Left lung (tissue), 14 donors: ENCODE measurements at places on chromosomes 2 and 18. TPM values are rescaled to one million over a fixed set of nuclear protein-coding genes. Genes with fewer than 3 reads are reported as not detected.

- no peaks in the 10 kb centered on the region for H3K36me3 ChIP-seq
- no peak overlapping the region for H3K27ac ChIP-seq
- no peak overlapping the region for H3K4me3 ChIP-seq
- H3K27me3 ChIP-seq: no peaks in the 10 kb centered on the region
- no peak for DNase-seq
Observed at GRCh38 chr18:3340682-3341097, 78.8 kb downstream of the MYL12B start.

The RNU2-63P gene
- not detected for total RNA-seq

DNA sequence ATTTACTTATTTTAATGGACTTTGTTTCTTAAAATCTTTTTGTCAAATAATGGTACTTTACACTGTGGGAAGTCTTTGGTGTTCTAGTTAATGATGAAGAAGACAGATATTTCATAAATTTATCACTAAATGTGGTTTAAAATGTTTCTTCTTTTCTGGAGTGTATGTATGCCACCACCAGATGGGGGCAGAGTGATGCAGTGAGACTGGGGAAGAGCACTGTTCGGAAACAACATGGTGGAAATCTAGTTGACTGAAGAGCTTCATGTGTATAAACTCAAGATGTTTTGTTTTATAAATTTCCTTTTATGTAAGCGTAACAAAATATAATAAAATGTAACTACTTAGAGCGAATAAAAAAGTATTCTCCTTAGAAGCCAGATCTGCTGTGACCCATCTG is 195.1 kb downstream of the KCNE4 start:
- H3K4me3 ChIP-seq: no peak overlapping the region
- no peaks in the 10 kb centered on the region for H3K36me3 ChIP-seq
- no peaks in the 10 kb centered on the region for H3K4me1 ChIP-seq
- H3K27ac ChIP-seq: no peak overlapping the region

GRCh38 chr18:24033641-24034412 is 19.3 kb downstream of the TTC39C start:
- no peak overlapping the region for H3K4me3 ChIP-seq
- no peak overlapping the region for H3K27ac ChIP-seq
- no peaks in the 10 kb centered on the region for H3K27me3 ChIP-seq

DNA sequence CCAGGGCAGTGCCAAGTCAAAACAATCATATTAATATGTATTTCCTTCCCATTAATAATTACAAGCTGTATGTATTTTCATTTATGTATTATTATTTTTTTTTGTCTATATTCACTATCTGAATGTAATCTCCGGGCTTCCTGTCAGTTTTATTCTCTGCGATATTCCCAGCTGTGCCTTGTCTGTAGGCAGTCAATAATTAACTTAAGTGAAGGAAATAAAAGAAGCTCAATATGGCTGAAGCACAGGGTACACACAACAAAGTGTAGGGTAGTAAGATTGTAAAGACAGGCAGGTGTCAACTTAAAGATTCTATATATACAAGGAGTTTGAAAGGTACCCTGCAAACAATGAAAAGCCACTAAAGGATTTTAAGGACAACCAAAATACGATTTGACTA is 122.9 kb downstream of the ROCK1 start:
- DNase-seq: no peak
- no peaks in the 10 kb centered on the region for H3K27me3 ChIP-seq
- peaks cover 96% of the 10 kb centered on the region for H3K36me3 ChIP-seq
- no peak overlapping the region for H3K4me3 ChIP-seq
- H3K4me1 ChIP-seq: no peaks in the 10 kb centered on the region

DNA sequence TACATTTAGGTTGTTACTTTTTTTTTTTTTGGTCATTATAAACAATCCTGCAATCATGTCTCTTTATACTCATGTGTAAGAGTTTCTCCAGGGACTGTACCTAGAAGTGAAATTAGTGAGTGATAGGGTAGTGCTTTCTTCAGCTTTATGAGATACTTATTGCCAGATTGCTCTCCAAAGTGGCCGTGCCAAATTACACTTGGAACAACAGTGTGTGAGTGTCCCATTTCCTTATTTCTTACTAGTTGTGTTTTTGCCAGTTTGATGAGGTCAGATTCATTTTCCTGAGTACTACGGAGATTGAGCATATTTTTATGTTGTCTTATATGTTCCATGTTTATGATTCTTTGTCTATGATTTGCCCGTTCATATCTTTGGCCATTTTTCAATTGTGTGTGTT is 39.2 kb downstream of the GALNT1 start:
- DNase-seq: no peak
- H3K27me3 ChIP-seq: no peaks in the 10 kb centered on the region
- no peaks in the 10 kb centered on the region for H3K4me1 ChIP-seq
- H3K27ac ChIP-seq: no peak overlapping the region
- no peaks in the 10 kb centered on the region for H3K36me3 ChIP-seq

The HS1BP3 gene
- total RNA-seq: 39.7 TPM

The LRRTM4 gene
- total RNA-seq: 0.89 TPM

GRCh38 chr2:48377646-48378045 is 152.3 kb upstream of the STON1 start:
- H3K36me3 ChIP-seq: peaks cover 55% of the 10 kb centered on the region
- H3K27me3 ChIP-seq: no peaks in the 10 kb centered on the region
- no peak overlapping the region for H3K4me3 ChIP-seq

GRCh38 chr18:64518191-64518590 is 369.3 kb upstream of the LINC00305 start:
- H3K36me3 ChIP-seq: no peaks in the 10 kb centered on the region
- no peak overlapping the region for H3K27ac ChIP-seq
- no peak overlapping the region for H3K4me3 ChIP-seq
- no peaks in the 10 kb centered on the region for H3K4me1 ChIP-seq

DNA sequence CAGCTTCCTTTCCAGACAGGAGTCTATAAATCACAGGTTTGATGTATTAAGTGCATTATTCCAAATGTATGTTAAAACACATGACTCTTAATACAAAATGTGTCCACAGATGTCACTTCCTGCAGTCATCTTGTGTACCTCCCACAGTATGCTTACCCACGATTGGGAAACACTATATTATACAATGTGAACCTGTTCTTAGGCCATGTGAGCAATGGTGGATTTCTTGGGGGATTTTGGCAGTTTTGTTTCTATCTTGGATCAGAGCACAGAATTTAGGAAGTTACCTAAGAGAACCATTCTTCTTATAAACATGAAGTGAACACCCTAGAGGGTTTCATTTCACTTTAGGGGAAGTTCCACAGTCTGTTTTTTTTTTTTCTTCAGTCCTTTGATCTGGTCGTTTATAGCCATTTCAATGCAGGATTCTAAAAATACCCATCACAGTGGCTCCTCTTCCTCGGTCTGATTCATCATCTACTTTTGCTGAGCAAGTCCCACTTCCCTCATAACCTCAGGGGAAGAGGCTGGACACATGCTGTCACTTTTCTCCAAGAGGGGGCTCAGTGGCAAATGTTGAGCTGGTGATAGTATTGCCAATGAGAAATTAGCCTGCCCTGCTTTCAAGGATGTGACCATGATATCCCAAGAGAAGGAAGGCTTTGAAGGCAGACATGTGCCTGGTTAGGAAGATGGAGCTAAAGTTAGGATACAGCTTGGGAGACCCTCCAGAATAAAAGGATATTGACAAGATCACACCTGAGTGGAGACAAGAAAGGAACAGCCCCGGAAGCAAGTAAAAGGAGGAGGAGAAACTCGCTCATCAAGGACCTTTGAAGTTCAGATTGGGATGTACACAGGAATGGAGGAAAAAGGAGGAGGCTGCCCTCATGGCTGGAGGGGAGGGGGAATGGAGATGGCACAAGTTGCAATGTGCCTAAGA is 22.6 kb downstream of the PLEK start:
- no peaks in the 10 kb centered on the region for H3K27me3 ChIP-seq
- peak overlapping the region; percentile 33 for H3K27ac ChIP-seq
- no peaks in the 10 kb centered on the region for H3K4me1 ChIP-seq
- no peak overlapping the region for H3K4me3 ChIP-seq
- H3K36me3 ChIP-seq: peaks cover 69% of the 10 kb centered on the region

The C1QL2 gene
- not detected for total RNA-seq

DNA sequence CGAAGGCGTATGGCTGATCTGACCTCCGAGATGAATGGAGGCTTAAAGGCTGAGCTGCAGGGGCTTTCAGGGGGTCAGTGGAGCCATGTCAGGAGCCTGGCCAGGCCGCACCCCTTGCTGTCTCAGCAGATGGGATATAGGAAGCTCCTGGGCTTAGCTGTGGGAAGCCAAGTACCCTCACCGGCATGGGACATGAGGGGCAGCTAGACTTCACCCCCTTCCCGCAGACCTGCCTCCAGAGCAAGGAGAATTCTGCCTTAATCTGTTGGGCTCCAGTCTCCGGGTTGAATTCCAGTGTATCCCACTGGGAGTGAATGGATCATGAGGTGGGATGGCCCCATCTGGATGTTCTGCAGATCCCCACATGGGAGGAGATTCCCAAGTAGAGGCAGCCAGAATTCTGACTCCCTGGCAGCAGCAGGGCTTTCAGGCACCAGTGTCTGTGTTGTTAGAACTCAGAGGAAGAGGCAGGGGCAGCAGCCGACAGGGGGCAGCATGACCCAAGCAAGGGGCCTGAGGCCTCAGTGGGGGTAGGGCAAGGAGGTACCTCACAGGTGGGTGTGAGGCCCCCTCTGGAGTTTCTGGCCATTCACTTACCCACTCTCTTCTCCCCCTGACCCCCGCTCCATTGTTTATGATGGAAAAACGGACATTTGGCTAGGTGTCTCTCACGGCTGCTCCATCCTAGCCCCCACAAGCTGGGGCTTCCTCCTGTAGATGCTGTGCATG is 19.1 kb downstream of the CAPG start:
- H3K27me3 ChIP-seq: no peaks in the 10 kb centered on the region
- H3K36me3 ChIP-seq: no peaks in the 10 kb centered on the region
- H3K4me1 ChIP-seq: no peaks in the 10 kb centered on the region
- H3K4me3 ChIP-seq: no peak overlapping the region
- H3K27ac ChIP-seq: no peak overlapping the region
- DNase-seq: peak; percentile 88

GRCh38 chr2:33392366-33392765 is 84.1 kb upstream of the RASGRP3 start:
- H3K27ac ChIP-seq: no peak overlapping the region
- H3K27me3 ChIP-seq: no peaks in the 10 kb centered on the region
- H3K4me1 ChIP-seq: no peaks in the 10 kb centered on the region

DNA sequence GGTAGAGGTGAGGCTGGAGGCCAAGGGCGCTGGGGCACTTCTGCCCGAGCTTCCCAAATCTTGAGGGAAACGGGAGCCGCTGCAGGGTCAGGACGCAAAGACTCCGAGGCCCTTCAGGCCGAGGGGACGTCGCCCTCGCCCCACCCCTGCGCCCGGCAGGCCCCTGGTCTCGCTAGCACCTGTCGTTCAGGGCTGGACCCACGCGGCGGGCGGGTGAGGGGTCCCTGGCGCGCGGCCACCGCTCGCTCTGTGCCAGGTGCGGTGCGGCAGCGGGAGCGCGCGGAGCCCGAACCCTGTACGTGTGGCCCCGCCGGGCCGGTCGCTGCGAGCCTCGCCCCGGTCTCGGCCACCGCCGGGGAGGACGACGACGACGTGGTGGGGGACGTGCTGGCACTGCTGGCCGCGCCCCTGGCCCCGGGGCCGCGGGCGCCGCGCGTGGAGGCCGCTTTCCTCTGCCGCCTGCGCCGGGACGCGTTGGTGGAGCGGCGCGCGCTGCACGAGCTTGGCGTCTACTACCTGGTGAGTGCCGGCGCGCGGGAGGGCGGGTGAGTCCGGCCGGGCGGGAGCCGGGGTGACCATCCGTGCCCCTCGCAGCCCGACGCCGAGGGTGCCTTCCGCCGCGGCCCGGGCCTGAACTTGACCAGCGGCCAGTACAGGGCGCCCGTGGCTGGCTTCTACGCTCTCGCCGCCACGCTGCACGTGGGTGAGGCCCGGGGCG is 4.9 kb downstream of the ERFE start:
- peaks cover 29% of the 10 kb centered on the region for H3K27me3 ChIP-seq
- no peaks in the 10 kb centered on the region for H3K36me3 ChIP-seq
- no peaks in the 10 kb centered on the region for H3K4me1 ChIP-seq
- no peak overlapping the region for H3K27ac ChIP-seq

- no peaks in the 10 kb centered on the region for H3K4me1 ChIP-seq
- no peaks in the 10 kb centered on the region for H3K36me3 ChIP-seq
- no peaks in the 10 kb centered on the region for H3K27me3 ChIP-seq
Observed at GRCh38 chr2:170886386-170886785, 42.7 kb upstream of the GORASP2 start.

- no peak overlapping the region for H3K27ac ChIP-seq
- no peak for DNase-seq
- no peaks in the 10 kb centered on the region for H3K4me1 ChIP-seq
Observed at GRCh38 chr2:218378053-218378452, 4.0 kb upstream of the SLC11A1 start.

GRCh38 chr18:48663096-48663930 is 124.5 kb downstream of the CTIF start:
- peaks cover 25% of the 10 kb centered on the region for H3K36me3 ChIP-seq
- H3K27me3 ChIP-seq: no peaks in the 10 kb centered on the region
- peaks cover 35% of the 10 kb centered on the region for H3K4me1 ChIP-seq

GRCh38 chr2:158115202-158115767 is 13.6 kb downstream of the UPP2 start:
- peaks cover 9% of the 10 kb centered on the region for H3K4me1 ChIP-seq
- no peaks in the 10 kb centered on the region for H3K27me3 ChIP-seq
- H3K36me3 ChIP-seq: no peaks in the 10 kb centered on the region

The EHD3 gene
- total RNA-seq: 6.8 TPM

DNA sequence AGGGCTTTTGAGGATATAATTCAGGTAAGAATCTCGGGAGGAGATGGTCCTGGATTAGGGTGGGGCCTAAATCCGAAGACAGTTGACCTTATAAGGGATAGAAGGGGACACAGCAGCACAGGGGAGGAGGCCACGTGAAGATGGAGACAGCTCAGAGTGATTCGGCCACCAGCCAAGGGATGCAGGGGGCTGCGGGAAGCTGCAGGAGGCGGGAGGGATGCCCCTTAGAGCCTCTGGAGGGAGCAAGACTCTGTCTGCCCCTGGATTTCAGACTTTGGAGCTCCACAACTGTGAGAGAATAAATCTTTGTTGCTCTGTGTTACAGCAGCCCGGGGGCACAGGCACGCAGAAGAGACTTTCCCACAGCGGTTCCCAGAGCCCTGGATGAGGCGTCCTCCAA is 143.7 kb downstream of the ASB1 start:
- H3K27ac ChIP-seq: no peak overlapping the region
- H3K36me3 ChIP-seq: no peaks in the 10 kb centered on the region
- DNase-seq: no peak
- no peak overlapping the region for H3K4me3 ChIP-seq

DNA sequence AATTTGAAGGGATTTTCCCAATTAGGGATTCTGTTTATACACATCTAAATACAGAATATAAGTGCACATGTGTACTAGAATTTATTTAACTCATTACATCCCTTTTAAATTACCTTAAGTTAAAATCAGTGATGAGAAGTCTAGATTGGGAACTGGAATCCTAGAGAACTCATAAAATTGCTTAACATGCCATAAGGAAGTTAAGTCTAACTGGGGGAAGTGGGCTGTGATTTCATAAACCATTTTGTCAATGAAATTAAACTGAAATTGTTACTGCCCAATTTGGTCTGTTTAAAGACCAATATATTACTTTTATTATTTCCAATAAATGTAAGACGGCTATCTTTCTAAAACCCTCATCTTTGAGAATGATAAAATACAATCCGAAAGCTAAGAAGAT is 72.3 kb upstream of the CD226 start:
- H3K4me3 ChIP-seq: no peak overlapping the region
- H3K4me1 ChIP-seq: peaks cover 17% of the 10 kb centered on the region
- no peak overlapping the region for H3K27ac ChIP-seq
- no peaks in the 10 kb centered on the region for H3K36me3 ChIP-seq
- no peak for DNase-seq
